ENCODE measurements at places on chromosomes 5 and 9.

- no peak for DNase-seq
These were observed 128.3 kb upstream of the C9orf72 start for GRCh38 chr9:27701587-27701986.

DNA sequence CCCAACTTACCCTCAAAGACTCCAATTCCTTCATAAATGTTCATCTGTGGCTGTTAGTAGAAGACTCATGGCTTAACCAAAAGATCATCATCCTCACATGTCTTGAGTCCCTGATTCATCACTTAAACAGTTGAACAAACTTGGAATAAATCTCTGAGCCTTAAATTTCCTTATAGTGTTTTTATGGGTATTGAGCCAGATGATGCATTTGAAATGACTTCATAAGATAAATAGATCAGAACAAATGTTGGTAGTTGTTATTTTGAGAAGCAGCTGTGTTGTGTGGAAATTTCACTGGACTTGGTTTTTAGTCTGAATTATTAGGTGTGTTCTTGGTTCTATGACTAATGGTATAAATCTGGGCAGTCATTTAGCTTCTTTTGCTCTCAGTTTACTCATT is 236.2 kb downstream of the NNT start:
- DNase-seq: no peak

DNA sequence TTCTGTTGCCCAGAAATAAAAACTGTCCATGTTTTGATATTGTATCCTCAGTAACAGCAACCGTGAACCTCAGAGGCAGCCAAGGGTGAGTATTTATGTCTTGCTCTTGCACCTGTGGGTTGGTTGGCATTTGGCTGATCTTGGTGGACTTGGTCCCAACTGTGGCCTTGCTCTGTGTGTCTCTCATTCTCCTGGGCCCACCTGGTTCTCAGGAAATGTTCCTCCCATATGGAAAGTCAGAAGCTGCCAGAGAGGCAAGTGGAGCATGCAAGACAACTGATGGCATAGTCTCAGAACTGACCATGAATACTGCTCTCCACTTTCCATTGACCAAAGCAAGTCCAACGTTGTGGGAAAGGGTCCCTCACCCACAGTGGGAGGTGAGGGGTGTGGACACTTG is 13.6 kb upstream of the NINJ1 start:
- DNase-seq: no peak

DNA sequence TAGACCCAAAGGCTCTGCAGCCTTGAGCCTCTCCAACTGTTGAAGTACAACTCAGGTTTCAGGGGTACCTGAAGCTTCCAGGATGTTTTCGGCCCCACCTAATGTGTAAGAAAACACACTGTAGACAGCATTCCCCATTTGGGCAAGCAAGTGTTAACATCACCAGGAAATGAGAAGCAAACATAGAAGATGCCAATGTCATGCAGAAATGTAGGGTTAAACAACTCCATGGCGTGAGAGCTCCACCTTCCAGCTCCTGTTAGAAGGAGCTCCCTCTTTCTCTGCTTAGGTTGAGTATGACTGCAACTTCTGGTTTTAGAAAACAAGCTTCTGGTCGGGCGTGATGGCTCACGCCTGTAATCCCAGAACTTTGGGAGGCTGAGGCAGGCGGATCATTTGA is 31.0 kb upstream of the DENND1A start:
- DNase-seq: no peak

DNA sequence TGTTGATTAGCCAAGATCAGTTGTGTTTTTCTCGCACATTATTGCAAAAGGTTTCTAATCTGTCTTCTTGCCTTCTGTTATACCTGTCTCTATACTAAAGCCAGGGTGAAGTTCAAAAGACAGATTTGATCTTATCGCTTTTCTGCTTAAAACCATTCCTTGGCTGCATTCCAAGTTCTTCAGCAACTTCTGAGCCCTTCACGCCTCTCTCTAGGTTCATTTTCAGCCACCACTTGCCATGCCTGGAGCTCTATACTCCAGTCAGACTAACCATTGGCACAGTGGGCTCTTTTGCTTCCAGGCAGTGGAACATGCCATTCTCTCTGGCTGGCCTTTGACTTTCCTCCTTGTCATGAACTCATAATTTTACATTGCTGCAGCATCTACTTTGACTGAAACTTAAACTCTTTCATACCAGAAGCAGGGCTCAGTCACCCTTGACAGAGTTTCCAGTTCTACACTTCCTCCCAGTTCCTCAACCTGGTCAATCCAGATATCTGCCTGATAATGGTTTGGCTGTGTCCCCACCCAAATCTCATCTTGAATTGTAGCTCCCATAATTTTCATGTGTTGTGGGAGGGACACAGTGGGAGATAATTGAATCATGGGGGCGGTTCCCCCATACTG is 114.4 kb downstream of the SLC12A2 start:
- peak; percentile 10 for DNase-seq

GRCh38 chr9:91750343-91750742 is 199.7 kb downstream of the ROR2 start:
- DNase-seq: no peak

DNA sequence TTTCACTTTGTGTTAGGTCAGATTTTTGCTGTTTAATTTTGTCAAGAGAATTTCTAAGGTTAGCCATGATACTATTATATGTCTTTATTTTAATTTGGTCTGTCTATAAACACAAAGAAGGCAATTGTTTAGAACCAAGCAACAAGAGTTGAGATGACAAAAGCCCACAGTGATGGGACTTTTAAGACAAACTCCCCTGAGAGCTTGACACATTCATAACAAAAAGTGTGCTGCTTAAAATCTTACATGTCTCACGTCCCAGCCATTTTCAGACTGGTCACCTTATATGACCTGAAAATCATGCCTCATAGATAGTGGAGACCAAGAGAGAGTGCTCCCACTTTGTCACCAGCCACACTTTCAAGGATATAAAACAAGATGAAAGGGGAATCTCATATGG is 21.6 kb upstream of the NNT start:
- no peak for DNase-seq

DNA sequence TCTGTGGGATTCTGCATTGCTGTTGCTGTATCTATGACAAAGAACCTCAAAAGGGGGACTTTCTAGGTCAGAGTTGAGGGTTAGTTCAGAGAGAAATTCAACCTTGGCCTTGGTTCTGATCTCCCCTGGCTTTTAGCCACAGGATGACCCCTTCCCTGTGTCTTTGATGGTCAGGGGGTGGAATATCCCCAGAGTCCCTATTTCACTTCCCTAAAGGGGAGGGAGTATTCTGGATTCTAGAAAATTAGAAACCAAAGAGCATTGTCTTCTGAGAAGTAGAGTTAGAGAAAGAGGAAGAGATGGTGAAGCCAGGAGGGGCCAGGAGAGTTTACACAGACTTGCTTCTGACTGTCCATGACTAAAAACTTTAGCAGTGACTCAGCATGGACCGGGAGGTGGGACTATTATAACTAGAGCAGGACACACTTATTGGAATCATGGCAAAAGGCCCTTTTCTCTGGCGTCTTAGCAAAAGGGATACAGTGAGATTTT is 56.2 kb upstream of the LPAR1 start:
- DNase-seq: no peak

DNA sequence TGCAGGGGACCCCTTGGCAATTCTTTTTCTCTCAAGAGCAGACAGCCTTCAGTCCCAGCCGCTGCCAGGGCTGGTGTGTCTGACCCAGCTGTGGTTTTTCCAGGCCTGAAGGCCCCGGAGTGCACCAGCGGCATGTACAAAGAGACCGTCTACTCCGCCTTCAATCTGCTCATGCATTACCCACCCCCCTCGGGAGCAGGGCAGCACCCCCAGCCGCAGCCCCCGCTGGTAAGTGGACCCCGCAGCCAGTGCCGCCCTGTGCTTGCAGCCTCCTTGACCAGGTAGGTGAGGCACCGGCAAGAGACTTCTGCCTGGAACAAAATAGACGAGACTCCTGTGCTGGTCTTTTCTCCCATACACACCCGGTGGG is 1.3 kb downstream of the TCF7 start:
- no peak for DNase-seq

GRCh38 chr5:125835293-125836172 is 587.7 kb upstream of the GRAMD2B start:
- no peak for DNase-seq

DNA sequence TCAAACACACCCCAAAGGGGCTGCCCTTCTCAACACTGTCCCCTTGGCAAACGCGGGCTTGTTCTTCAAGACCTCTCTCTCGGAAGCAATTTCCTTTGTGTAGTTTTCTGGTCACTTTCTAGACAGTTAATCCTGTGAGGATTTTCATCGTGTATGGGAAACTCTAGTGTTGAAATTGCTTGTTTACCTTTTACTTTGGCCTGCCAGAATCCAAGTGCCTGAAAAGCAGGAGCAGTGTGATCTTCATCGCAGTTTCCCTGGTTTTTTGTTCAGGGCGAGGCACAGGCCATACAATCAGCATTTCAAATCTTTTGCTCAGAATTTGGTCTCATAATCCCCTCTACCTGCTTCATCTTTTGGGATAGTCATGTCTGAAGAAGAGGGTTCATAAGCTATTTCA is 115.7 kb upstream of the C9orf72 start:
- DNase-seq: no peak

DNA sequence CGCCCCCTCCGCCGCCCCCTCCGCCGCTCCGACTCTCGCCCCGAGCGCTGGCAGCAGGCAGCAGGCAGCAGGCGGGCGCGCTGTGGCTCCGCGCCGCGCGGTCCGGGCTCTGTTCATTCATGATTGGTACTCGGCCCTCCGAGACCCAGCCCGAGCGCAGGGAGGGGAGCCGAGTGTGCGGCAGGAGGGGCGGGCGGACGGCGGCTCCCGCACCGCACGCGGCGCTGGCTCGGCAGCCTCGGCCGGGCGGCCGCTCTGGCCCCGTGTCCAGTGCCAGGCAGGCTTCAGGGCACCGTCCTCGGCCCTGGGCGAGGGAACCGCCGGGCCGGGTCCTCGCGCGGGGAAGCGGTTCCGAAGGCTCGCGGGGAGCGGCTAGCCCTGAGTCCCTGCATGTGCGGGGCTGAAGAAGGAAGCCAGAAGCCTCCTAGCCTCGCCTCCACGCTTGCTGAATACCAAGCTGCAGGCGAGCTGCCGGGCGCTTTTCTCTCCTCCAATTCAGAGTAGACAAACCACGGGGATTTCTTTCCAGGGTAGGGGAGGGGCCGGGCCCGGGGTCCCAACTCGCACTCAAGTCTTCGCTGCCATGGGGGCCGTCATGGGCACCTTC is at the start of gene KCNIP1:
TSS of gene KCNIP1 (plus strand) at position 31 of the 607 bp plus-strand sequence.
- no peak for DNase-seq

DNA sequence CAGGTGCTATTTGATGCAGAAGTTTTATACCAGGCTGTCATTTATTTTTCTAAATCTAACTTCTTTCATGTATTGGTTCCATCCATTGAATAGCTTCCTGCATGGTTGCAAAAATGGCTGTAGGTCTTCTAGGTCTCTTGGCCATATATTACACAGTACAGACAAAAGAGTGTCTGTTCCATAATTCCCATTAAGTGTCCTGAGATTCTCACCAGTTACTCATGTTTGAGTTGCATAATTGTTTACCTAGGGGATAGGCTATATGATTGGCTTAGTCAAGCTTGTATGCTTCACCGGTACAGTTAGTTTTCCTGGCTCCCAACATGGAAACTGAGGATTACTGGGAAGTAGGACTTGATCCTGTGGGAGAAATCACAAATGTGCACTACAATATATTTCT is 399.4 kb upstream of the NUDT12 start:
- DNase-seq: no peak

- DNase-seq: no peak
These were observed 13.1 kb downstream of the NR6A1 start for GRCh38 chr9:124758061-124758460.

DNA sequence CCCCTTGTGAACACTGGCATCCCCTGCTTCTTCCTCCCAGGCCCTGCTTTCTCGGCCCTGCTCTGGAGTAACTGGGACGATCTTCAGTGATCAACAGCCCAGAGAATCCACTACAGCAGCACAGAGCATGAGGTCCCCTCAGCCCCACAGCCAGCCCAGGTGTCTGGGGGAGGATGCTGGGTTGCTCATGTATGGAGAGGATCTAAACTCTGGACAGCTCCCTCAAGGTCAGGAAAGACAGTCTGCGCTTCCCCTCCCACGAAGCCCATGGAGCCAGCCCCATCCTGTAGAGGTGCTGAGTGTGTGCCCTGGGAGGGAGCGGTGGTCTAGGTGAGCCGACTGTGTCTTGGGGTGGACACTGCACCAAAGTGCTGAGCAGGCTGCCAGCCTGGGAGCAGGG is 190.2 kb downstream of the GABBR2 start:
- DNase-seq: no peak

GRCh38 chr5:135126688-135127438 is 92.8 kb upstream of the PITX1 start:
- no peak for DNase-seq

DNA sequence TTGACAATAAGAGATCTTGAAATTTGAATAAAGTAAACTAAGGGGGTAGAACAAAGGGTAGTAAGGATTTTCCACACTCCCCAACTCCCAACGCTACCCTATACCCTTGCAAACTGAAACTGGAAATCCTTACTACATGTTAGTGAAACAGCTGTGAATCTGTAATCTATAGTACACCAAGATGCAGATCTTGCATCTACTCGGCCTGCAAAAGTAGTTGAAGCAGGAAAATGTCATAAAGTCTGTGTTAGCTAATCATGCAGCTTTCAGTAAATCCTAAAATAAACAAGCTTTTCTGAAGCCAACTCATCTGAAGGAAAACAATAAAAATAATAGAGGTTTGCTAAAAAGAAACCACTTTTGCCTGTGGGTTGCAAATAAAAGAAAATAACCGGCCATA is 1242.0 kb upstream of the ACO1 start:
- no peak for DNase-seq

GRCh38 chr5:104241046-104241445 is 678.5 kb upstream of the NUDT12 start:
- DNase-seq: no peak

- no peak for DNase-seq
These were observed 999 bp upstream of the HNRNPA0 start for GRCh38 chr5:137754961-137755762.

DNA sequence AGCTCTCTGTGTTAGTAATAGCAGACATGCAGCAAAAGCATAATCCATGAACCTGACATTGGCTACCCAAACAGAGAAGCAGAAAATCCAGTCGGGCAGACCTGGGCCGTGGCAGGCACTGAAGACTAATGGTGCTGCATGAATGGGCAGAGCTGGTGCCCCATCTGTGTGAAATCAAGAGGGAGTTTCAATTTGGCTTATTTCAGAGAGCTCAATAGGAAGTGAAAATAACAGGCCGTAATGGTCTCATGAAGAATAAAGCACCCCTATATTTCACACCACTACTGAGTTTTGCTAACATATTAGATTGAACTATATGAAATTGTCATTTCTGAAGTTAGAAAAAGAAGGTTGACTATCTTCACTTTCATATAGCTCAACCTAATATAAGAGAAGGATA is 149.7 kb downstream of the ENC1 start:
- no peak for DNase-seq

- DNase-seq: no peak
These were observed 53.4 kb upstream of the SV2C start for GRCh38 chr5:76029739-76030138.

Measured in T-cell (primary cell).